ENCODE measurements at places on chromosomes 4 and X. TPM values are rescaled to one million over a fixed set of nuclear protein-coding genes. Genes with fewer than 3 reads are reported as not detected.

The VCX3B gene
- total RNA-seq = not detected

DNA sequence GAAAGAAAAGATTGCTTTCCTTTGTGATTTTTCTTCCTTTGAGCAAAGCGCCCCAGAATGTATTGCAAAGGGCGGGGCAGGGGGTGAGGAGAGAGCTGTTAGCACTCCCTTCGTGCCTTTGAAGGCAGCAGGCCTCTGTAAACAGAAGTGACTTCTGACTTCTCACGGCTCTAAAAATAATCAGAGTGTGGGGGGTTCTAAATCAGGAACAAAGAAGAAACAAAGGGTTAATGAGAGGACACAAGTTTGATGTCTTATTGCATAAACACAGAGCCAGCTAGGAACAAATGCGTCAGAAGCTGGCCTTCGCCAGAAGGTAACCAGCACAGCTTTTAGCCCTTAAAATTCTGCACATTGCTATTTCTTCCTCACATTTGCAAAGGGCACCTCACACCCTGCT is 626.2 kb downstream of the MID1IP1 start:
- peak; percentile 39 for DNase-seq

DNA sequence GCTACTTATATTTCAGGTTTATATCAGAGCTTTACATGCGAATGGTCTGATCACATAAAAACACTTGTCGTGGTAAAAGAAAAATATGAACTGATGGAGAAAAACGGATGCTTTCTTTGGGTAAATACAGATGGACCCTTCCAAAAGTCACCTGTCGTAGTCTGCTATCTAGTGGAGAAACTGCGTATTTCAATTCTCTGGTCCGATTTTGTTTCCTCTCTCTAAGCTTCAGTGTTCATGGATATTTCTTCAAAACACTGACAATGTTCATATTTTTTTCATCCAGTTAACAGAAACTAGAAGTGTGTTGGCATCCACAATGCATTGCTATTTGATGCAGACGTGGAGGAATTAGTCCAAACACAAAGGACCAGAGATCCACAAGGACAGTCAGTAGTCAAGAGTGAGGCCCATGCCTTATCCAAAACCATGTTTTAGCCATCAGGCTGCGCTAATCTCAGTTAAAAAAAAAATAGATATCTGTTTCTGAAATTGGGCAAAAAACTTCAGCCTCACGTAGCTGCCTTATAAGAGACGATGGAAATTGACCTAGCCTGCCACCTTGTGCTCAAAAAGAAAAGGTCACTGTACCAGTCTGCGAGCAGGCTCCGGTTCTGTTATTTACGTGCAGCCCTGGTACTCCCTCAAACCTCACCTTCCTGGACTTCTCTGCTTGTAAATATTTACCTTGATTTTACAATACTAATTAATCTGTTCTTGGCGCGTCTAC is 16.0 kb downstream of the MEPE start:
- peak; percentile 66 for DNase-seq

The MTNR1A gene
- total RNA-seq = not detected

Data from fibroblast of villous mesenchyme (primary cell).